ENCODE measurements at places on chromosomes 3 and 15.

DNA sequence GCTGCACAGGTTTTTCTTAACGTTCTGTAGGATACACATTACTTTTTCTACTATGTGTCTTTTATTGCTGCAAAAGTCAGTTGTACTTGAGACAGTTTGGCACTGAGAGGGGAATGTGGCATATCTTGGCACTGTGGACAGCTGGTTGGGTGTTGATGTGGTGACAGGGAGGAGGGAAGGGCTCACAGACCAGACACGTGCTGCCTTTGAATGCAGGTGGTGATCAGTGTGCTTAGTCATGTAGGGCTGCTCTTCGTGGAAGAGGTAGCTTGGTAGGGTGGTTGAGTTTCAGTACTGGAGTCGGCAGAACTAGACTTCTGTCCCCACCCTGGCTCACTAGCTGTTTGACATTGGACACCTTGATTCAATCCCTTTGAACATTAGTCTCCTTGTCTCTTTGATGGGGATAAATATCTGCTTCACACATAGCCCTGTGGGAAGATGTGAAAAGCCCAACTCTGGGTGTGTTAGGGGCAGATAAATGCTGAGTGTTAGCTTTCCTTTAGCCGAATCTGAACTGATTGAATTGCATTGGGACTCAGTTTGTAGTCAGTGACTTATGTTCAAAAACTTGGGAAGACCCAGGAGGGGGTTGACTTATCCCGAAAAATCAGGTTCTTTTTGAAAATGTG, 108.4 kb downstream of the PTPRG start:
- no peak for DNase-seq

GRCh38 chr3:134462331-134462941, 23.3 kb downstream of the ANAPC13 start:
- no peak for DNase-seq

DNA sequence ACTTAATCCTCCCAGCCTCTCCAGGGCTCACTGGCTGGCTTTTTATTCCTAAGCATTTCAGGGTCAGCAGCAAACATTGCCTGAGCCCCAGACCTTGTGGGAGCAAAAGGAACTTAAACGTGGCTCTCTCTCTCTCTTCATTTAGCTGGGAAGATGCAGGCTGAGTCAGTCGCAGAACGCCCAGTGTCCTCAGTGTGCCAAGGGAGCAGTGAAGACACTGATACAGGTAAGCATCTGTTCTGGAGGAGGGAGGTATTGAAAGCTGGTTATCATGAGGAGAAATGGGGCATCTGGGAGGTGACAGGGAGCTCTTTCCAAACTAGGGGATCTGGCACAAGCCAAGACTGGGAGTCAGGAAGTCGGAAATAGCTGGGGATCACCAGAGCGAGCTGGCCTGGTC, 4.3 kb downstream of the RHOV start:
- no peak for DNase-seq

DNA sequence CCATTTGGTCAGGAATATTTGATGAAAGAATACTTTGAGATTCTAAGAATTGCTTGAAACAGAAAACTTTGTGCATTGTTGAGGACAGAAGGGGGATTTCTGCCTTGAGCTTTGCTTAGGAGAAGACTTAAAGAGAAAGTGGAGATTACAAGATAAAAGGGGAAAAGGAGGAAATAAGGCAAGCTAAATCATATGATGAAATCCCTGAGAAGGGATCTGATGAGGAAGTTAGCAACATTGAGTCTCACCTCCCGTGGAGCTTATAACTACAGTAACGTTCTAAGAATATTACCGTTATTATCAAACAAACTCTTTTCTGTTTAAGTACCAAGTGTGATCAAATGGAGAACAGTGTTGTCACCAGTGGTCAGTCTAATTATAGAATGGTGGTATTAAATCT, 414.7 kb upstream of the NAALADL2 start:
- DNase-seq, result peak; percentile 82

GRCh38 chr3:189289251-189289650, 117.5 kb downstream of the TPRG1 start:
- no peak for DNase-seq

DNA sequence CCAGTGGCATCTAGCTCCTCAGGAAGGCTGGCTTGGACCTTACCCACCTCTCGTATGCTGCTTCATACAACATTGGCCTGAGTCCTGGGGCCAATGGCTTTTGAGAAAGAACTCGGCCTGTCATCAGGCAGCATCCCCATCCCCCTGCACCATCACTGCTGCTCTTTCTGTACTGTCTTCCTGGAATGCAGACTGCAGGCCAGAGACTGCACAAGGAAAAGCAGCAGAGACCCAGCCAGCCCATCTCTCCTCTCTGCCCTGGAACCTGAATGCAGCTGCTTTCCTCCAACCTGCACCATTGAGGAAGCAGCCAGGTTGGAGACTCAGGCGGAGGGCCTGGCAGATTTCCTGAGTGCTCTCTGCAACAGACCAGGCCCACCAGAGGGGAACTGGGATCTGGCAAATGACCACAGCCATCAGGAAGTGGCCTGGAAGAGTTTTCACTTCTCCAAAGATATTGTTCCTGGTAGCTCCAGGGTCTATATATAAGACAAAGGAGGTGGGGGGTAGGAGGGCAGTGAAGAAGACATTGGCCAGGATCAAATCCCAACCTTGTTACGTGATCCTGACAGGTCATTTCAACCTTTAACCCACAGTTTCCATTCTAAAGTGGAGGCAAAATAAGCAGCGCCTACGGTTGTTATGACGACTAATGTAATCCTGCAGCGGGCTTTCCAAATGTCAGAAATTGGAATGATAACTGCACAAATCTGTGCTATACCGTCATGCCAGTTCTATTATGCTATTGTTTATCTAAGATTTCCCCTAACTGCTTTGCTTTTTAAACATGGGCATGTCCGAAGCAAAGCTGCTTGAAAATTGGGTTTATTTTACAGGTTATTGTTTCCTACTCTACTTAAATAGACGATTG, 24.4 kb upstream of the RAB7A start:
- no peak for DNase-seq

DNA sequence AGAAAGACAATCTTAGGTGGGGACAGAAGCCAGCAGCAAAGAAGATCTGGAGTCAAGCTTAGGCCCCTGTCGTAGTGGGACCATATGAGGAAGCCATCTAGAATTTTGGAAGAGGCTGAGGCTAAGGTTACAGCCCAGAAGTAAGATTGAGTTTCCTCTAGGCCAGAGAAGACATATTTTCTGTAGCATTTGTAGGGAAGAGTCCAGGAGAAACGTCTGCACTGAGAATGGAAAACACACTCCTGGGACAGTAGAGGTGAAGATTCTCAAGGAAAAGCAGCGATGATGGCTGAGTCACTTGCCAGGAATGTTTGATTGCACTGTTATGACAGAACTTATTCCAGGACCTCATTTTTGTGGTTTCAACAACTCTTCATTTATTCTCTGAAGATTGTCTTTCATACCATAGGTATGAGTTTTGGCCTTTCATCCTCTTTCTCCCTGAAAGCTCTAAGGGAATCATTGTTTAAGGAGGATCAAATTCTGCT, 107.2 kb downstream of the GTPBP8 start:
- DNase-seq, result no peak

DNA sequence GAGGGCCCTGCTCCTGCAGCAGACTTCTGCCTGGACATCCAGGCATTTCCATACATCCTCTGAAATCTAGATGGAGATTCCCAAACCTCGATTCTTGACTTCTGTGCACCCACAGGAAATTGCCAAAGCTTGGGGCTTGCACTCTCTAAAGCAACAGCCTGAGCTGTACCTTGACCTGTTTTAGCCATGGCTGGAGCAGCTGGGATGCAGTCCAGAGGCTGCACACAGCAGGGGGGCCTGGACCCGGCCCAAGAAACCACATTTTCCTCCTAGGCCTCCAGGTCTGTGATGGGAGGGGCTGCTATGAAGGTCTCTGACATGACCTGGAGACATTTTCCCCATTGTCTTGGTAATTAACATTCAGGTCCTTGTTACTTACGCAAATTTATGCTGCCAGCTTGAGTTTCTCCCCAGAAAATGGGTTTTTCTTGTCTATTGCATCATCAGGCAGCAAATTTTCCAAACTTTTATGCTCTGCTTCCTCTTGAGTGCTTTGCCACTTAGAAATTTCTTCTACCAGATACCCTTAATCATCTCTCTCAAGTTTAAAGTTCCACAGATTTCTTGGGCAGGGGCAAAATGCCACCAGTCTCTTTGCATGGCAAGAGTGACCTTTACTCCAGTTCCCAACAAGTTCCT, 11.8 kb upstream of the MYO5A start:
- no peak for DNase-seq

- DNase-seq, result no peak
Observed at GRCh38 chr3:114361391-114361790, 67.6 kb downstream of the TIGIT start.

DNA sequence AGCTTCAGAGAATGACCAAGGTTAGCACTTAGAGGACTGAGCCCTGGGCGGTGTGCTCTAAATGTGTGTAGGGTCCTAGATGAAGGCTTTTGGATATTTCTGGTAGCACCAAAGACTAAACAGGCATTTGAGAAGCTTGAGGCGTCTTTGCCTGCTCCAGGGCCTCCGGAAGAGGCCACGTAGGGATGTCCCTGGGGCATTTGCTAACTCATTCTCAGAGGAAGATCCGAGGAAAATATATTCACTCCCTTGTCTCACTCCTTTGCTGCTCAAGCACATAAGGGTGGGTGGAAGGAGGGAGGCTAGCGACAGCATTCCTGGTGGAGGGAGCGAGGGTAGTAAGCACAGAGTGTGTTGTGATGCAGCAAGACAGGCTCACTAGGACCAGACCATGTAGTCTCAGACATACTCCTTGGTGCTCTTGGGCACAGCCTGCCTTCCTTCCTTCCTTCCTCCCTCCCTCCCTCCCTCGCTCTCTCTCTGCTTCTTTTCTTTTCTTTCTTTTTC, 38.5 kb upstream of the XCR1 start:
- DNase-seq, result no peak

GRCh38 chr3:172175254-172175599, 135.8 kb downstream of the FNDC3B start:
- DNase-seq, result no peak

GRCh38 chr15:69758810-69759790, 306.5 kb downstream of the RPLP1 start:
- peak; percentile 82 for DNase-seq

GRCh38 chr15:96020133-96020532, 310.4 kb upstream of the NR2F2 start:
- no peak for DNase-seq

DNA sequence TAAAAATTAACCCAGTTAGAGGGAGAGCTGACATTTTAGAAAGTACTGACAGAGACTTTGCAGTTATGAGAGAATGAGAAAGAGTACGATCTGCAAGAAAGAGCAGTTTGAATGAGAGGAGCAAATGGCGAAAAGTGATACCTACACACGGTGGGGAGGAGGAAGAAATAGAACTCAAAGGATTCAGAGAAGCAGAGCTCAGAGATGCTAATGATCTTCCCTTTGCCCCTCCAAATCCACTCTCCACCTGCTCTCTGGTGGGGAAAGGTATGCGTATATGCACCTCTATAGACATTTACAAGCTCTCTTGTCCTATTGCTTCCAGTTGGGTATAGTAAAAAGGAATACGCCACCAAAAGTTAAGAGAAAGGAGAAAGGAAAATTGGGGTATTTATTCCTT, 123.3 kb upstream of the TTC14 start:
- DNase-seq, result no peak

GRCh38 chr3:59914251-59914650, 864.4 kb upstream of the CFAP20DC start:
- DNase-seq, result no peak

- no peak for DNase-seq
Observed at GRCh38 chr3:43892061-43892460, 201.3 kb downstream of the ABHD5 start.

GRCh38 chr3:75320369-75320768, 343.8 kb upstream of the FRG2C start:
- no peak for DNase-seq

GRCh38 chr3:20136231-20136630, 49.8 kb downstream of the SGO1 start:
- DNase-seq, result no peak

DNA sequence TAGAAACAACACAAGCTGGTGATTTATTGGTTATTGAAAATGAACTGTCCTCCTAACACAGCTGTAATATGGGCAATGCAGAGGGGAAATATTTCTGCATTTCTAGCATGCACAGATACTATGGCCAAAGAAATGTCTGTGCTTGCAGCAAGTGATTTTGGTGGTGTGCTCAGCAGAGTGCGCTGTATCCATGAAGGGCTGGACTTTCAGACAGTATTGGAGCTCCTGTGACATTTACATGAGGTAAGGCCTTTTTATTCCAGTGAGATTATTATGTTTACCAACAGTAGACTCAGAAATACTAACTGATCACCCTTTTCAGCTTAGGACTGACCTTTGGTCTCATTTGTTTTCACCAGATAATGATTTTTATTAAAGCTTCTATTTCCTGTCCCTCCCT, 1302.6 kb upstream of the EPHA6 start:
- DNase-seq, result no peak

DNA sequence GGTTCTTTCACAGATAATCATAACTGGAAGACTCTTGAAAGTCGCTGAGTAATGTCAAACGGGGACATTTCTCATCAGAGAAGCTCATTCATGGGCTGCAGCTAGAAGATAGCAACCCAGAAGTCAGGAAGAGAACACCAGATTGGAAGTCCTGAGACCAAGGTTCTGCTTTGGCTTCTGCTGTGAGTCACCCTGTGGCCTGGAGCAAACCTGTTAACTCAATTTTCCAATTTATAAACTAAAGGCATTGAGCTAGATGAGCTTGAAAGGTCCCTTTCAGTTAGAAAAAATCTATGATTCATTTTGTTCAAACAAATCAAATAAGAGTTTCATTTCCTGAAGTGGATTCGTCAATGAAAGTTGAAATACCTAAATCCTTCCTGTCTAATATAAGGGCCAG, 402.2 kb downstream of the EPHB1 start:
- DNase-seq, result no peak

- DNase-seq, result no peak
Observed at GRCh38 chr3:13371100-13372075, 48.7 kb downstream of the NUP210 start.

DNA sequence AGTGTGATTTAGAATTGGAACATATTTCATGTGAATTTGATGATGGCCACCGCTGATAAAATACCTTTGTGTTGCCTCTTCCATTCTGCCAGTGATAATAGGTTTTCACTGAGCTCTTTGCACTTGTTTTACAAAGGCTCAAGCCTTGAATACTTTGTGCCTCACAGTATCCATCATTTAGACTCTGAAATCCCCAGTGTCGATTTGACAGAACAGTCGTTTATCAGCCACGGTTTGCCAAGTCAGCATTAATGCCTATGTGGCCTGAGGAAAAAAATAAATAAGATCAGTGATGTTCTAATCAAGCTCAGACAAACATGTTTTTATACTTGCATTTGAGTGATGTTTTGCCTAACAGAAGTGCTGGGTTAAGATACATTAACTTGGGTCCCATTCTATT, 399.1 kb downstream of the RBMS3 start:
- no peak for DNase-seq

DNA sequence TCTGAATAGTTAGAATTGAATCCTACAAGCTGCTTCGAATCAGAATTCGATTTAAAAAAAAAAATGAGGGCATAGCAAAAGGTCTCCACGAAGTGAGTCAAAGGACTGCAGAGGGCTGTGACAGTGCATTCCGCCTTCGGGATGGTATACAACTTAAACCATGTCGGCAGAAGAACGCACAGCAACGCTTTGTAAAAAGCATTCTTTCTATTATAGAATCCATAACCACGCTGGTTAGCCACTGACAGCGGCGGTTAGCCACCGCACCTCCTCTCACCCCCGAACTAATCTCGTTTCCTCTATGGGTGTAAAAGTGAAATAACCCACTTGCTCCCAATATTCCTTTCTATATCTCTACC, 664 bp upstream of the PIK3CA start:
- DNase-seq, result no peak

Data from AML-193 (cell line).